ENCODE measurements at places on chromosomes 1 and 21.

DNA sequence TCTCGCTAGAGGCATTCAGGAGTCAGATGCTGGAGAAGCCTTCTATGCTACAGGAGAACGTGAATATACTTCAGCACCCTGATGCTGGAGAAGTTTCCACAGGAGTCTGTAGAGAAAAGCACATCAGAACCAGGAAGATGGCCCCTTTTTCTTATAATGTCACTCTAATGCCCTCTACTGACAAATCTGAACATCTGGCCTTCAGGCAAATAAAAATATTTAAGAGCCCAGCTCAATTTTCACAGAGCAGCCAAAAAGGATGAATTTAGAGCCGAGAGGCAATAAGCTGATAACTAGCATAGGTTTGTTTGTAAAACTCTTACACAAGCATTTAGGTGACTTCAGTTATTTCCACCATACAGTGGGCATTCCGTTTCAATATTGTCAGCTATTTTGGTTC, 3.8 kb upstream of the RRP15 start:
- DNase-seq = no peak

GRCh38 chr1:4692437-4692836, 38.0 kb downstream of the AJAP1 start:
- DNase-seq = no peak

DNA sequence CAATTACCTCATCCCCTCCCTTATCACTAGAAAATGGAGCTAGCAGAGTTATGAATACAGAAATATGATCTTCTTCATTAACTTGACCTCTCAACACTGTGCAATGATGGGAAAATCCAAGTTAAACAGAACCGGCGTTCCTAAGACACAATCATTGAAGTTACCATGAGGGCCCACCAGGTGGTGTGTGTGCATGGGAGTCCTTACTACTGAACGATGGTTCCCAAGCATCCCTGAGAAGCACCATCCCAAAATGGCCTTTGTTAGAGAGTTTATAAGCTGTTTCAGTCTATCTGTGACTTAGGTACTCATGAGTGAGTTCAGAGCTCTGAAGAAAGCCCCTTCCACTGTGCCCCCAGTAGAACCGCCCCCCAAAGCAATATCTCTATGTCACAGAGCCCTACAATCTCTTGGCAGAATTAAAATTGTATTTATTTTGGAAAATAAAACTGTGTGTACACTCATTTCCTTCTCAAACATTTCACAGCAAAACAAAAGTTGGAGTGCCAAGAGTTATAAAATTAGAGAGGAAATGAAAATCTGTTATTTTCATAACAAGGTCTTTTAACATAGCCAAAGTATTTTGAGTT, 56.8 kb downstream of the PLD5 start:
- peak; percentile 47 for DNase-seq

DNA sequence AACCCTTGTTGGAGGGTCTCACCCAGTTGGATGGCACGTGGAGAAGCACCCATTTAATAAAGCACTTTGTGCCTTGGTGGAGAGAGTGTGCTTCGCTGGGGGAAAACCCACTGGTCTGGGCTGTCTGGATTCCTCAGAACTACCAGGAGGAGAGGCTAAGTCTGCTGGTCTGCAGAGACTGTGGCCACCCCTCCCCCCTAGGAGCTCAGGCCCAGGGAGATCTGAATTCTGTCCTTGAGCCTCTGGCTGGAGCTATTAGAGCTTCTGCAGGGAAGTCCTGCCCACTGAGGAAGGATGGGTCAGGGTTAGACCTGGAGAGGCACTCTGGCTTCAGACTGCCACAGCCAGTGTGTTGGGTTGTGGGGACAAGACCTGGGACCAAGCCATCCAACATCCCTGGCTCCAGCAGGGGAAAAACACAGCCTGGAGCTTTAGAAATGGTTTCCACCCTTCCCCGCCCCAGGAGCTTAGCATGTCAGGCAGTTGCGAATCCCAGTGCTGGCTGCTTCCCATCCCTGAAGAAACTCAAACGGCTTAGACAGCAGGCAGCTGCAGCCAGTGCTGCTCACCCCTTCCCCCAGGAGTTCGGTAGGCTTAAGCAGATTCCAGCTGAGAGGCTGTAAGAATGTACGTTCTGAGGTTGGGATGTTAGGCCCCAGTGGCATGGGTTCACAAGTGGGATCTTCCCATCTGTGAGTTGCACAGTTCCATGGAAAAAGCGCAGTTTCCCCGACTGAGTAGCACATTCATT, 288.3 kb downstream of the TGFB2 start:
- DNase-seq = peak; percentile 21

- DNase-seq = no peak
These were observed 64.6 kb upstream of the LRP8 start for GRCh38 chr1:53392460-53392859.

GRCh38 chr1:60715970-60716369, 366.4 kb upstream of the NFIA start:
- no peak for DNase-seq

DNA sequence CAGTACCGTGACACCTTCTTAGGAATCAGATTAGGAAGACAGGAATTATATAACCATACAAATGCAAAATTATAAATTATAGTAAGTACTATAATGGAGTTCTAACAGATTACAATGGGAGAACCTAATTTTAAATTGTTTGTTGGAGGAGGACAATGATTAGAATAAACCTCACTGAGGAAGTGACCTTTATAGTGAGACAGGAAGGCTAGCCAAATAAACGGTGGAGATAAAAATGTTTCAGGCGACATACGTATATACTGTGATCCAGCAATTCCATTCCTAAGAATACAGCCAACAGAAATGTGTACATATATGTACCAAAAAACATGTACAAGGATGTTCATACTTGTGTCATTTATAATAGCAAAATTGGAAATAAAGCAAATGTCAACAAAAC, 15.2 kb downstream of the SYNJ1 start:
- no peak for DNase-seq

- peak; percentile 90 for DNase-seq
These were observed 10.0 kb downstream of the SLX9 start for GRCh38 chr21:44949779-44950198.

GRCh38 chr1:21703318-21703963, 34.3 kb upstream of the RAP1GAP start:
- DNase-seq = peak; percentile 63

DNA sequence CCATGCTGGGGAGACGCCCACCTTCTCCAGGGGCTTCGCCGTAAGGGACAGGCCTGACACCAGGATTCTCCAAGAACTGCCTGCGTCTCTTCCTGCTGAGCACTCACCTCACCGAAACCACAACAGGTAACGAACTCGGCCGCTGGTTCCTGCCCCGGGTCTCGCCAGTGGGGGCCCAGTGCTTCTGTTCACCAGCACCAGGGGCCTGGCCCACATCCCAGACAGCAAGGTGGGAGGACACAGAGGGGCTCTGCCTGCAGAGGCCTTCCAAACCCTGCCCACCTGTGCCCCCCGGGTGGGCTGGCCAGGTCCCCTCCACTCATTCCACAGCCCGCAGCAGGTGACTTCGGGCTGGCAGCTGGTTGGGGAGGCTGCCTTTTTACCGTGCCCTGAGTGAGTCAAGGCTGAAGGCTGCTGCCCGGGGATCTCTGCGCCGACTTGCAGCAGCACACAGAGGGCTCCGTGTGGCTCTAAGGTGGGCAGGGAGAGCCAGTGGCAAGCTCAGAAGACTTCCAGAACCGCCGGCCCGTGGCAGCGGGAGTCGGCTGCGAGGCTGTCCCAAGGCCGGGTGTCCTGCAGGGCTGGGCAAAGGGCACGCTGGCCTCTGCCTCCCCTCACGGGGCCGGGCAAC, 14.7 kb upstream of the COL18A1 start:
- DNase-seq = no peak

DNA sequence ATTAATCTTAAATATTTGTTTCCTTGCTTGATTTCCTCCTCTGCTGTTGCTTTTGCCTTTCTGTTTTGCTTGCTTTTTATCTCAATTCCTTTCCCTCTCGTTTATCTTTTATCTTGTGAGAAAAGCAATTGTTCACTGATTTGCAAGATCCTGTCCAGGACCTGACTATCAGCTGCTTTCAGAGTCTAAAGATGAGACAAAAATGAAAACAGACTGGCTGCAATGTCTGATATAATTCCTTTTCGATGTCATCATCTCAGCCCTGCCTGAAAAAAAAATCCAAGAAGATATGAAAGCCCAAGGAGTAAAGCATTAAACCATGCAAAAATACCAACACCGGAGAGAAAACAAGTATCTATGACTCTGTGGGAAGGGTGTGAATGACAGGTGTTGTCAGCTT, 225.5 kb downstream of the PATJ start:
- DNase-seq = no peak

- DNase-seq = no peak
These were observed 4.8 kb downstream of the THBS3 start for GRCh38 chr1:155202731-155203515.

DNA sequence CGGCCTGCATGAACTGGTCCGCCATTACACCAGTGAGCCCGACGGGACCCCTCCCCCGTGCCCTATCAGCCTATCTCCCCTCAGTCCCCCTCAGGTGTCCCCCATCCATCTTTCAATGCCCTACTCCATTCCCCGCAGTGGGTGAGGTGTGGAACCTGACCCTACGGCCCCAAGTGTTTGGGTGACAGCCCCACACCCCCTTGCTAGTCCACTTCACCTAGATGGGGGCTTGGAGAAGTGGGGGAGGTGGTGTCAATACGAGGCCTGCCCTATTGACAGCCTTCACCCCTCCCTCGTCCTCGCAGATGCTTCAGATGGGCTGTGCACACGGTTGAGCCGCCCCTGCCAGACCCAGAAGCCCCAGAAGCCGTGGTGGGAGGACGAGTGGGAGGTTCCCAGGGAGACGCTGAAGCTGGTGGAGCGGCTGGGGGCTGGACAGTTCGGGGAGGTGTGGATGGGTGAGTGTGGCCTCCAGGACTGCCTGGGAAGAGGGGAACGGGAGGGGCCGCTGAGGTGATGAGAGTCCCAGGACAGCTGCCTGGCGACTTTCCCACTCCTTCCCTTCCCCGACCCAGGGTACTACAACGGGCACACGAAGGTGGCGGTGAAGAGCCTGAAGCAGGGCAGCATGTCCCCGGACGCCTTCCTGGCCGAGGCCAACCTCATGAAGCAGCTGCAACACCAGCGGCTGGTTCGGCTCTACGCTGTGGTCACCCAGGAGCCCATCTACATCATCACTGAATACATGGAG, 15.7 kb upstream of the HDAC1 start:
- no peak for DNase-seq

GRCh38 chr1:116420417-116421200, 47.6 kb downstream of the ATP1A1 start:
- no peak for DNase-seq

DNA sequence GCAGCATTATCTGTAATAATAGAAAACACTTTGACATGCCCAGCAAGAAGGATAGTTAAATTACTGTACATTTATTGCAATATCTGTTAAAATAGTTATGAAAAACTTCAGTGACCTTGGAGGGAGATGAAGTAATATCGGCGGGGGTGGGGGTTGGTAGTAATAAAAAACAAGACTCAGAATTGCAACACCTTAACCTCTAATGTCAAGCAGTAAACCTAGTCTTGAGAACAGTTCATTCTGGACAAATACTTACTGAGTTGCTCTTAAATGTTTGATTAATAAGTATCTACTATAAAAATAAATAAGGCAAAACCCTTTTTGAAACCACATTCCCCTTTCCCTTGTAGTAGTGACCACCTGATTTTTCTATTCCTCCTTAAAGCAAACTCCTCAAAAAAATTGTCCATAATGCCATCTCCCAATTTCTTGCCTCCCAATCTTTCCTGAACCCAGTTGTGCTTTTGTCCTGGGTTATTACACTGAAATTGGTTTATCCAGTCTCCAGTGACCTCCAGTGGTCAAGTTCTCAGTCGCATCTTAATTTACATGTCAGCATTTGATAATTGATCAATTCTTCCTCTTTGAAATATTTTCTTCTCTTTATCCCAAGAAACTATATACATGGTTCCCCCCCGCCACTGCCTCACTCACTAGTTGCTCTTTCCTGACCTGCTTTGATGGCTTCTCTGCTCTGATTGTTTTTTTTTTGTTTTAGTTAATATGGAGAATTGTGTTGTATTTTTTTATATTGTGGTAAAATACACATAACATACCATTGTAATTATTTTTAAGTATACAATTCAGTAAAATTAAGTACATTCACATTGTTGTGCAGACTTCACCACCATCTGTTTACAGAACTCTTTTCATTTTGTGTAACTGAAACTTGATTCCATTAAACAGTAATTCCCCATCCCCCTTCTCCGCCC, 36.8 kb downstream of the RAP1A start:
- peak; percentile 68 for DNase-seq

DNA sequence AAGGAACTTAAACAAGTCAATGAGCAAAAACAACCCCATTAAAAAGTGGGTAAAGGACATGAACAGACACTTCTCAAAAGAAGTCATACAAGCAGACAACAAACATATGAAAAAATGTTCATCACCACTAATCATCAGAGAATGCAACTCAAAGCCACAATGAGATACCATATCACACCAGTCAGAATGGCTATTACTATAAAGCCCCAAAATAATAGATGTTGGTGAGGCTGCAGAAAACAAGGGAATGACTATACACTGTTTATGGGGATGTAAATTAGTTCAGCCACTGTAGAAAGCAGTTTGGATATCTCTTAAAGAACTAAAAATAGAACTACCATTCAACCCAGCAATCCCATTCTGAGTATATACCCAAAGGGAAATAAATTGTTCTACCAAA, 51.2 kb downstream of the MRPL39 start:
- DNase-seq = no peak

- no peak for DNase-seq
These were observed 103.3 kb upstream of the KCNK2 start for GRCh38 chr1:214979191-214979590.

DNA sequence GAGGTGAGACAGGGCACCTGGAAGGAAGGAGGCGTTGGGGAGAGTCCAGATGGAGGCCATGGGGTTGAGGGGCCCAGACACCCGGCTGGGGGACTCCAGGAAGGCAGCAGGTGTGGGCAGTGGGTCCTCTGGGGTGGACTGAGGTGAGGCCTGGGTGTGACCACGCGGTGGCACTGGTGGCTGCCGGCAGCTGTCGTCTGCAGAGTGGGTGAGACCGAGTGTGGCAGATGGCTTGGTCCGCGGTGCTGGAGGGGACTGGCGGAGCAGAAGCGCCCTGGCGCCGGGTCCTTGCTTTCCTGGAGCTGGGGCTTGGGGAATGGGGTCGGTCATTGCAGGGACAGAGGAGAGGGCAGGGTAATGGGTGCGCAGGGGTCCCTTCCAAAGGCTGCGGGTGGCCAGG, 12.5 kb downstream of the AGRN start:
- no peak for DNase-seq

DNA sequence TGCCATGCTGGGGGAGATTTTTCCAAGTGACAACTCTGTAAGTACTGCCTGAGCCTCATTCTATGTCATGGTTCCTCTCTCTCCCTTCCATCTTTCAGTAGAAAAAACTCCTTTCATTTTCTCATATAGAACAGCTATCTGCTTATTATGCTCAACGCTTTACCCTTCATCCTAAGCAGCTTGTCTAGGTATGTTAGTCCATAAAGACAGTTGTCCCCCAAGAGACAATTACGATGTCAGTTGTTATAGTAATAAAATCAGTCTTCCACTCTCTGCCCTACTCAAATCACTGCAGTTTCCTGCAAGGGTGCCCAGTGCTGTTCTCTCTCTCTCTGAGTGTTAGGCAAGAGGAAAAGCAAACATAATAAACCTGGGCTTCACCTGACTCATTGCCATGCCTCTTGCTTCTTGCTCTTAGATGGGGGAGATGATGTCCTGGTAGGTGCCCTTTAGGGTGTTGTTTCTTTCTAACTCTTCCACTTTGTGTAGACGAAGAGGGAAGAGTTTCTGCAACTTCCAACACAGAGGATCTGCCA, 59.4 kb downstream of the PAPPA2 start:
- DNase-seq = no peak

- DNase-seq = no peak
These were observed 29.8 kb downstream of the PKP1 start for GRCh38 chr1:201313086-201313485.

GRCh38 chr1:171506525-171507304, 21.4 kb downstream of the PRRC2C start:
- DNase-seq = peak; percentile 17
